PC-3 (cell line): ENCODE measurements at places on chromosomes 5 and 9. TPM values are rescaled to one million over a fixed set of nuclear protein-coding genes. Genes with fewer than 3 reads are reported as not detected.

GRCh38 chr5:118598311-118598710 is 390.0 kb downstream of the DTWD2 start:
- no peak for DNase-seq

- DNase-seq, result no peak
Measured at GRCh38 chr9:127773272-127773671, 5.2 kb downstream of the SH2D3C start.

DNA sequence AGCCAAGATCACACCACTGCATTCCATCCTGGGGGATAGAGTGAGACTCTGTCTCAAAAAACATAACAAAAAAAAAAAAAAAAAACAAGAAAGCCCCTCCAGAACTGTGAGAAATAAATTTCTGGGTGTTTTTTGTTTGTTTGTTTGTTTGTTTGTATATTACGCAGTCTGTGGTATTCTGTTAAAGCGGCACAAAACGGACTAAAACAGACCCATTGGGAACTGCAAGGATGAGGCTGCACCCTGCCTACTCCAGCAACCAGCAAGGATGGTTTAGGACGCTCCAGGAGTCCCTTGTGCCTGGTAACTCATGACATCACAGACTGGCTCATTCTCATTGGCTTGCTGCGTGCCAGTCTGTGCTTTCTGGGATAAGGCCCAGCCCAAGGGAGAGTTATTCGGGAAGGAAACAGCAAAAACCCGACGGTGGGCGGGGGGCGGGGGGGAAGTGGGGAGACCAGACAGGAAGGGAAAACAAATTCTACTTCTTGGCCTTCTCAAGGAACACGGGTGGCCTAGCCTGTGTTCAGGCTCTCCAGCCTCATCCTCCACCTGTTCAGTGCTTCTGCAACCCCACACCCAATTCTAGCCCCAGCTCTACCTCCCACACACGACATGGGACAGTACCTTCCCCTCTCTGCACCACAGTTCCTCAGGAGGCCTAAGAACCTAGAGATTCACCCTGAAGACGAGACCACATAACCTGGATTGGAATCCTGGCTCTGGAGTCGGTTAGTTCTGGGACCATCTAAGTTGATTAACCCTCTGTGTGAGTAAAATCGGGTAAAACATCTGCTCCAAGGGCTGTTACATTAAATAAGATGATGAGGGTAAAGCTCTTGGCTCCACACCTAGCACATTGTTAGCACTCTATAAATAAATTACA is 2.8 kb downstream of the CD74 start:
- DNase-seq, result peak; percentile 93

DNA sequence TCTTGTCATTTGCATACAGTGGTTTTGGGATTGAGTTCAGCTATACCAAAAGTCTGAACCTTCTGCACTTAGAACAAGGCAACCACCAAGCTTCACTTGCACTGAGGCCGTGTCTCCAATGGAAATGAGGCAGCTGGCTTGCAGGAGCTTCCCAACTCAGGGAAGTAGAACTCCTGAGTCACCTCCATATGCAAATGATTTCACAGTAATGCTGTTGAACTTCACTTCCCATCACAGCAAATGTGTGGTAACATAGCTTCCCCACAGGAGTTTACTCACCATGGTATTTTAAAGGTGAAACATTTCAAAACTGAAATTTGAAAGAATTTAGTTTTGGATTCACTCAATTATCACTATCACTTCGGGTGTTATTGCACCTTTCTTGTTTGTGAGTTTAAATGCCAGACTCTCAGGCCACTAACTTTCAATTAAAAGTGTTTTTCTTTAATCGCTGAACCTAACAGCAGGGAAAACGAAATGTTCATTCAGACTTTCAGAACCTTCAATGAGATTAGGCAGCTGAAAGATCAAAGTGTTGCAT is 9.0 kb downstream of the CD274 start:
- DNase-seq, result no peak

GRCh38 chr5:82799361-82800077 is 277.7 kb downstream of the TMEM167A start:
- no peak for DNase-seq

GRCh38 chr5:9194509-9194908 is 351.4 kb downstream of the SEMA5A start:
- DNase-seq, result peak; percentile 63

SPARC gene
- total RNA-seq, result 0.86 and 2.7 TPM in 2 replicates

- no peak for DNase-seq
Measured at GRCh38 chr9:81826517-81826906, 101.7 kb upstream of the SPATA31D4 start.

ZNF454 gene
- total RNA-seq, result not detected in 2 replicates

DNA sequence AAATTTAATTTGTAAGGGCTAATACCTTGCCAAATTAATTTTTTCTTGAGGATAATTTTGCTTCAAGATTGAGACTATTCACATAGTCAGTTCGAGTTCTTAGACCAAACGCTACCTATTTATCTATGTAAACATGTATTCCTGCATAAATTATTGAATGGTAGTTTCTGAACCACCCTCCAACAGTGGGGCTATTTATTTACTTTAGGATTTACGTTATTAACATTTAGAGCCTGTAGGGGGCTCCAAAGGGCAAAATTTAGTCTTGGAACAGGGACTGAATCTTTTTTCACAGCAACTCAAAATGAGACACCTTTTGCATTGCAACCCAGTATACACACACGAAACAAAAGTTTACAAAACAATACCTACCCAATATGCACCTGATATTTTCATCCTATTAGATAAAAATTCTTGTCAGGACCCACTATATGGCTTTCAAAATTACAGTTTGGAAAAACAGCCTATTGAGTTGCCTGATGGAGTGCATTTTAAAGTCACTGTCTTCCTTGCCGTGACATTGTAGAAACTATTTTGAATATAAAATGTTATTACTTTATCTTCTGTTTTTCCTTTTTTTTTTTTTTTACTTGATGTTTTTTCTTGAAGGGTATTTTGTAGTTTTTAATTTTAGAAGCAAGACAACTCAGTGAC is 47.1 kb upstream of the POU4F3 start:
- peak; percentile 77 for DNase-seq
